ENCODE measurements at places on chromosomes 2 and 18.

DNA sequence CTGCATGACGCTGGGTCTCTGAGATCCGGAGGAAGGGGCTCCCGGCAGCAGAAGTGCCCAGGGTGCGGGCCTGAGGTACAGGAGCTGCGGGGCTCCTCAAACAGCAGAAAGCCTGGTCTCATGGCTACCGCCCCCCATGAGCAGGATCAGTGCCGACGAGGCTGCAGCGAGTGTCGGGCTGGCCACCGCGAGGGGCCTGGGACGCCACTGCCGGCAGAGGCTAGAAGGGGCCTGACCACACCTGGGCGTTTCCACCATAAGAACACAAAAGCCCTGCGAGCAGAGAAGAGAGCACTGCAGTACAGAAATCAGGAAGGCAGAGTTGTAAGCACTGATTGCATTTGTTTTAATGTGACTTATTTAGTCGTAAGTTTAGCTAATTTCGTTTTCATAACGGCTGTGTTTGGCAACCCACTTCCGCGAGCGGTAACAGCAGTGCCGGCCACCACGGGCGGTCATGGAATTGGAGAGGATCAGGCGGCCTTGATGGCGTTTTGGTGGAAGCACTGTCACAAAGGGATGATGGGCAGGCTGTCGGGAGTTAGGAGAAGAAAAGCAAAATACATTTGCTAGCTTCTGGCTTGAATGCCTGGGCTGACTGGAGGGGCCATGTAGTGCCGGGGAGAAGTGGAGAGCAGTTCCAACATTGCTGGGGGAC, 117.4 kb downstream of the HDAC4 start:
- no peak for DNase-seq

DNA sequence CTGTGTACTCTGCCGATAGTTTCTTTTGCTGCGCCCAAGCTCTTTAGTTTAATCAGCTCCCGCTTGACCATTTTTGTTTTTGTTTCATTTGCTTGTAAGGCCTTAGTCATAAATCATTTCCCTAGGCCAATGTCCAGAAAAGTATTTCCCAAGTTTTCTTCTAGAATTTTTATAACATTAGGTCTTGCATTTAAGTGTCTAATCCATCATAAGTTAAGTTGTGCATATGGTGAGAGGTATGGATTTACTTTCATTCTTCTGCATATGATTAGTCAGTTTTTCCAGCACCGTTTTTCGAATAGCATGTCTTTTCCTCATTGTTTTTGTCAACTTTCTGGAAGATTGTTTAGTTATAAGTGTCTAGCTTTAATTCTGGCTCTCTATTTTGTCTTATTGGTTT, 484.8 kb upstream of the CNTNAP5 start:
- DNase-seq, result no peak

DNA sequence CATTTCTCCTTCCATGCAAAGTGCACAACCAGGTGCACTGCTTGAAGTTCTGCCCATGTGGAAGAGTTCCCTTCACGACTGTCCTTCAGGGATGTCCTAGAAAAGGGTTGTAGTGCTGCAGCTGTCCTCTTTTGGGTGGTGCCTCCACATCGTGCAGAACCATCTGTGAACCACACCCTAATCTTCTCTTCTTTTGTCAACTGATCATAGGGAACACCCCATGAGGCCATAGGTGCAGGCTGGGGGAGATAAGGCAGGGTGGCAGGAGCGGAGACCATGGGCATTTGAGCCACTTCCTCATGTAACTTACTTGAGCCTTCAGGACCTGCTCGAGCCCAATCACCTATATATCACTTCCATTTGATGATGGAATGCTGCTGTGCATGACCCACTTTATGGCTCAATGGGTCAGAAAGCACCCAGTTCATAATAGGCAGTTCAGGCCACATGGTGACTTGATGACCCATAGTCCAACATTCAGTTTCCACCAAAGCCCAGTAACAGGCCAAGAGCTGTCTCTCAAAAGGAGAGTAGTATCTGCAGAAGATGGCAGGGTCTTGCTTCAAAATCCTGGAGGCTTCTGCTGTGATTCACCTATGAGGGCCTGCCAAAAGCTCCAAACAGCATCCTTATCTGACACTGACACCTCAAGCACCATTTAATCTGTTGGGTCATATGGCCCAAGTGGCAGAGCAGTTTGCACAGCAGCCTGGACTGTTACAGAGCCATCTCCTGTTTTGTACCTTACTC, 84.7 kb upstream of the CYRIA start:
- no peak for DNase-seq

DNA sequence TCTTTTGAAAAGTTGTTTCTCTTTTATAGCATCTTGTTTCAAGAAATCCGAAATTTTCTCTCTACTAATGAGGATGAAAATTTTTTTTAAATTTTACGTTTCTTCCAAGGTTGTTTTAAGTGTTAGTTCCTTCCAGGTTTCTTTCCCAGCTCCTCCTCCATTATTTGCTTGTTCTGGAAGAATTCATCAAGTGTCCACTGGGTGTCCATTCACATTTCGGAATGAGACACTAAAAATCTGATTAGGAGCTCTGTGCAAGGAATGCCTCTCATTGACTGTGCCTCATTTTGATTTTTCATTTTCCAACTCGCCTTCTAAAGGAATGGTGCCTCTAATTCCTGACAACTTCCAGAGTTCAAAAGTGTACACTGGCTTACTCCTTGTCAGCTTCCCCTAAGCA, 6.1 kb downstream of the SP100 start:
- no peak for DNase-seq

GRCh38 chr18:33664241-33664874, 86.3 kb downstream of the ASXL3 start:
- DNase-seq, result no peak

GRCh38 chr2:41881249-41881648, 166.6 kb upstream of the PKDCC start:
- DNase-seq, result no peak

DNA sequence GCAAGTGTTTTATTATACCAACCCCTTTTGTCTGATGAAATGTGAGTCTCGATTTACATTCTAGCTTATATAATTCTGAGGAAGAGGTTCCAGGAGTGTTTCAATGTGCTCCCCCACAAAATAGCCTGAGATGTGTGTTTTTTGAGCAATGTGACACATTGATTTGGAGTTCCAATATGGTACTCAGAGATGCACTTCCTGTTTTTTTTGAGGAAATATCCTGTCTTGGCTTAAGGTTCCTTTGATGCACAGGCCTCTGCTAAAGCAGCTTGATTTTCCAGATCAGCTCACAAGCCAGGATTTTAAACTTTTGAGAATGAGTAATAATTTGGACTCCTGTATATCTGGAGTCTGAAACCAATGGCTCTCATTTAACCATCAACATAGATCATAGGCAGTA, 221.4 kb downstream of the ACTR3 start:
- no peak for DNase-seq

- no peak for DNase-seq
These were observed at the start of gene IL1A for GRCh38 chr2:112784199-112785189. Gene IL1A, minus strand, starts transcription at chr2:112784493. Its CDS starts 723 bp downstream, at chr2:112783770.

DNA sequence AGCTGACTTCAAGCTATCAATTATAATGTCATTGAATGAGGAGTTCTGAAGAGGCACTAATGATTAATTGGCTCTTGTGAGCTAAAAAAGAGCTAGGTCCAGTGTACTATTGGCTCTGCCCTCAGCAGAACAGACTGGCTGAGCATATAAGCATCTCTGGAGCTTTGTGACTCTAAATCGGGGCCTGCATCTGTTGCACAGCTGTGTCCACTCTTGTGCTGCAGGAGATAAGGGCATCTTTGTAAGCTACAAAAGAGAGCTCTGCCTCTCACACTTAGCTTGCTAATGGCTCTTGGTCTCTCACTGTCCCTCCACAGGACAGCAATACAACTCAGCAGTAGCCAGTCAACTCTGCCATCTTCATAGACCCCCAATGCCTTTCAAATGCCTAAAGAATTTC, 61.5 kb upstream of the L3MBTL4 start:
- DNase-seq, result no peak

DNA sequence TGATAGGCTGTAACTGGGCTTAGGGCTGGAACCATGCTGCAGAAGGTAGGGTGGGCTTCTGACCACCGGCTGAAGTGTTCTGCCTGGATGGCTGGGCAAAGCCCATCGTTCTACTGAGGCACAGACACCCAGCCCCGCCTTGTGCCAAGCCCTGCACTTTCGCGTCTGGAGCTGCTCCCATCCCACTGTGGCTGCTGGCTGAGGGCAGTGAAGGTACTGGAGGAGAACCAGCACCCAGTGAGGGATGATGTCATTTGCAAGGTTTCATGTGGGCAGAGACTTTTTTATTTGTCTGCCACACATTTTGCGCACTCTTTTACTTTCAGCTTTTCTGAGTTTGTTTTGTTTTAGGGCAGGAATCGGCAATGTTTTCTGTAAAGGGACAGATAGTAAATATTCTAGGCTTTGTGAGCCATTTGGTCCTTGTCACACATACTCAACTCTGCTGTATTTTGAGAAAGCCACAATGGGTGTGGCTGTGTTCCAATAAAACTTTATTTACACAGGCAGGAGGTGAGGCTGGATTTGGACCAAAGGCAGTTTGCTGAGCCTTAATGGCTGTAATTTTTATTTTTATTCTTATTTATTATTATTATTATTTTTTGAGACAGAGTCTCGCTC, 85.6 kb downstream of the ASB1 start:
- no peak for DNase-seq

DNA sequence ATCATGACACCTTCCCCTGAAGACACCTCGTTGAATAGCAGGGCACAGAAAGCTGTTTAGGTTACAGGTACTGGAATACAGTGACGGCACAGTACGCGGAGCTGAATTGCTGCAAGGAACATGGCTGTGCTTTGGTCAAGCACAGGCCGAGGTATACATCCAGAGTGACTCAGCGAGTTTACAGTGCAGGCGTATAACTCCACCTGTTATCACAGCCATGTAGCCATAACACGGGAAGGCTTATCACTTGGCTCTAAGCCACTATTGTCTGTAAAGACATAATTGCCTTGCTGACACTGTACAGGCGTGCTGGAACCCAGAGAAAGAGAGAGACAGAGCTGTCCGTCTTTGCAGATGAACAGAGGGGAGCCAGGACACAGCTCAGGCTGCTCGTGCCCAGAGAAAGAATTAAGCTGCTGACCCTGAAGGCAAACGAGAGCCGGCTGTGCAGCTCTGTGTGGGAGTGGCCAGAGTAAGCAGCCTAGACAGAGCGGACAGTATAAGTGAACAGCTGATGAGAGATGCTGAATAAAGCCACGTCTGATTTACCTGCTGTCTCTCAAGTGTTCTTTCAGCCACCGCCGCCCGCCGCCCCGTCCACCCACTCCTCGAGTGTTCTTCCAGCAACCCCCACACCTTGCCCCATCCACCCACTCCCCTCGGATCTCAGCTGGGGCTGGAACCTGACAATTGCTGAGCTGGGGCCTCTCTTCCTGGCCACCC, 87.3 kb upstream of the PPP1CB start:
- DNase-seq, result no peak

- DNase-seq, result no peak
These were observed 84.3 kb upstream of the SERTAD2 start for GRCh38 chr2:64738026-64738425.

- no peak for DNase-seq
These were observed 99.4 kb downstream of the CBLN2 start for GRCh38 chr18:72444798-72445155.

GRCh38 chr2:17226941-17227490, 291.2 kb downstream of the RAD51AP2 start:
- DNase-seq, result no peak

DNA sequence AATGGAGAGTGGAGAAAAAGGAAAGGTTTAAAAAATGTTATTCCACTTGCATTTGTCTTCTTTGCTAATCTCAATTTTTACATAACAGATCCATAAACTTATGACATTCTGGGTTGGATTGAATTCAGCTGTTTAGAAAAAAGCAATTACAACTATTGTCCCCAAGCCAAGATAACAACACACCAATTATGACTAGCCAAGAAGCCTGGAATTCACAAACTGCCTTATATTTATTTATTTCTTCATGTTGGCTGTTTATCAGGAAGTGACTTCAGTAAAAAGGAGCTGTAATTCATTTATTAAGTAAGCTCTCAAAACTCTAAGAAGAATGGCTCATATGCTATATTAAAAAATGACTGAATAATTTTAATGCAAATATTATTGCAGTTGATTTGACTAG, 137.4 kb downstream of the CALCRL start:
- no peak for DNase-seq

GRCh38 chr2:132668987-132669907, 758 bp downstream of the LYPD1 start:
- DNase-seq, result no peak

DNA sequence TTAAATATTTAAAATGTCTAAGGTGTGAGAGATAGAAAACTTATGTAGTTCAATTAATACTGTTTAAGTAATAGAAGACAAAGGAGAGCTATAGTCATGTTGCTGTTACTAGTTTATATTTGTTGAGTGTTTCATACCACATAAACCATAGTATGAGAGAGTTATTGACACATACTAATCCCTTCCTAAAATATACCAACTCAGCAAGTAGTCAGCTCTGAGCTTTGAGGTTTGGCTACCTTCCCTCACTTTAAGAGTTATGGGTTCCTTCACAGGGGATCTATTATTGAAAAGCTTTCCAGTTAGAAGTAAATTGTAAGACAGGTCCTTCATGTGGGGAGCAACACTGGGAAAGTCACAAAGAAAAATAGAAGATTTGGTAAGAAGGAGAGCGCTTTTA, 701.6 kb upstream of the ZEB2 start:
- no peak for DNase-seq

DNA sequence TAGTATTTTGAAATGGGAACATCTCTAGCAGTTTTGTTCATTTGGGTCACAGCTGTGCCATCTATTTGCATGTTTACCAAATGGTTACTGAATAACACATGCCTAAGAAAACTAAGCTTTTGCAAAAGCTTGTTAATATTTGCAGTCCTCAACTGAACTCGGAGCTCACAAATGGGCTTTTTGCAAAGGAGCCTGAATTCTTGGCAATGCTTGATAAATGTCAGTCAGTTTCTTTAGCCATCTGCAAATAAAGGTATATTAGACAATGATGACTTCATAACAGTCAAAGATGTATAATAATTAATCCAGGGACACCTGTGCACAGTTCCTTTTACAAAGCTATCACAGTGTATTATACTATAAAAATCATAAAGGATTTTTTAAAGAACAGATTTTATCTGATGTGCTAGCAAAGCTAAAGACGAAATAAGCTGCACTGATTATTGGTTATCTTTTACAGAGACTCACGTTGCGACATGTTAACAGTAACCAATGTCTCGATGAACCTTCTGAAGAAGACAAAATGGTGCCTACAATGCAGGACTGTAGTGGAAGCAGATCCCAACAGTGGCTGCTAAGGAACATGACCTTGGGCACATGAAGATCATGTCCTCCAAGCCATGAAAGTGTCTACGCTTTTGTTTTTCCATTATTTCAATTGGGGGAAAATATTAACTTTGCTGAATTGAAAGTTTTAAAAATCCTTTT, 248.4 kb upstream of the KCNJ3 start:
- DNase-seq, result no peak

DNA sequence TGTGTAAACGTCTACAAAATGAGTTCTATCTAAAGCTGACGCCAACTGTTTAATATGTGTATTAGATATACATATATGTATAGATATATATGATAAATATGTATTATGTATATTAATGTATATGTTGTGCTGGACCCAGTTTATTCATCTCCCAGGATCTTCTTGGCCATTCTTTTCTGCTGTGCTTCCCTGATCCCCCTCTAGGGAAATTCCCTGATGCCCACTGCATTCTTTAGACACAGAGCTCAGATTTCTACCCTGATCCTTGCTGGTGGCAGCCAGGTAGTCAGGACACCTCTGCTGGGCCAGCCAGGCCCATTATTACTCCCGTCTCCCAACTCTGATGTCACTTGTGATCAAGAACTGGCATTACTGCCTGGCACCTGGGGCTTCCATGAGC, 292.0 kb downstream of the PTPRM start:
- no peak for DNase-seq
